ENCODE measurements at places on chromosomes 1 and 21. TPM values are rescaled to one million over a fixed set of nuclear protein-coding genes. Genes with fewer than 3 reads are reported as not detected.
A peak's percentile ranks its signal among the peaks of the same experiment; 100 is the strongest.

CHI3L1 gene
- not detected for total RNA-seq

DNA sequence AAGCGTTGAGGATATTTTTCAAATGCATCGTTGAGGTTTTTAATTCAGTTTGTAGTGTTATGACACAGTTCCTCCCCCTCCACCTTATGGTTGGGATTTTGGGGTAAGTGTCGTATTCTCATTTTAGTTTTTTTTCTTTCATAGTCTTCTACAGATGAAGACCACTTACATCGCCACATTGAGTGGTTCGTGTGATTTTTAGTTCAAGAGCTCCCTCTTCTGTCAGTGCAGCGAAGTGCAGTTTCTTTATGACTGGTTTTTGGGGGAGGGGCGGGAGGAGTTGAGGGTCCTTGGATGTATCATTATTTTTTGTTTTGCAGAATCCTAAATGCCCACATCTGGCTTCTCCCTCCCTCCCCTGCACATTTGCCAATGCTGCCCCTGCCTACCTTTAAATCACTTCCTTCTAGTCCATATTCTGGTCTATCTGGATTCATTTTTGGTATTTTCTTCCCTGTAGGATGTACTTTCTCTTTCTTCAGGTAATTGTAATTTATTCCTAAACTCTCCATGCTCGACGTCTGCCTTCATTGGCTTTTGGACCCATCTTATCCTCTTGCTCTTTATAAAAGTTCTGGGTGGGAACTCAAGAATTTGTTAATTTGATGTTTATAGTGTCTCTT lies 433.1 kb downstream of the CAMTA1 start:
- peak; percentile 52 for DNase-seq

- DNase-seq = no peak
Measured at GRCh38 chr21:27371975-27372331, 405.1 kb upstream of the ADAMTS5 start.

GRCh38 chr1:169124459-169124858 lies 18.0 kb downstream of the ATP1B1 start:
- no peak for DNase-seq

PHC2 gene
- total RNA-seq = 287 TPM

DNA sequence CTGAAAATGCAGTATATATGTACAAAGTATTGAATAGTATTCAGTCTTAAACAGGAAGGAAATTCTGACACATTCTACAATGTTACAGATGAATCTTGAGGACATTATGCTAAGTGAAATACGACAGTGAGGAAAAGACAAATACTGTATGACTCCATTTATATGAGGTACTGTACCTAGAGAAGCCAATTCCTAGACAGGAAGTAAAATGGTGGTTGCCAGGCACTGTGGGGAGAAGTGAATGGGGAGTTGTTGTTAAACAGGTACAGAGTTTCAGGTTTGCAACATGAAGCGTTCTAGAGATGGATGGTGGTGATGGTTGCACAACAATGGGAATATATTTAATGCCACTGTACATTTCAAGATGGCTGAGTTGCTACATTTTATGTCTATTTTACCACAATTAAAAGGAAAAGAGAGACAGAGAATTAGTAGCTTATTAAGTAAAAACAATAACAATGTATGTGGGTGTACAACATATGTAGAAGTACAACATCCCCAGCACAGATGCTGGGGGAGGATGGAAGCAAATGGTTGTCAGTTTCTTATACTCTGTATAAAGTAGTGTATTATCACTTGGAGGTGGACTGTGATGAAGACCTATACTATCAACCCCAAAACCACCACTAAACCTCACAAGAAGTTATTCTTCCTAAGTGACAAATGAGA lies 3.9 kb upstream of the RAB4A start:
- no peak for DNase-seq

DNA sequence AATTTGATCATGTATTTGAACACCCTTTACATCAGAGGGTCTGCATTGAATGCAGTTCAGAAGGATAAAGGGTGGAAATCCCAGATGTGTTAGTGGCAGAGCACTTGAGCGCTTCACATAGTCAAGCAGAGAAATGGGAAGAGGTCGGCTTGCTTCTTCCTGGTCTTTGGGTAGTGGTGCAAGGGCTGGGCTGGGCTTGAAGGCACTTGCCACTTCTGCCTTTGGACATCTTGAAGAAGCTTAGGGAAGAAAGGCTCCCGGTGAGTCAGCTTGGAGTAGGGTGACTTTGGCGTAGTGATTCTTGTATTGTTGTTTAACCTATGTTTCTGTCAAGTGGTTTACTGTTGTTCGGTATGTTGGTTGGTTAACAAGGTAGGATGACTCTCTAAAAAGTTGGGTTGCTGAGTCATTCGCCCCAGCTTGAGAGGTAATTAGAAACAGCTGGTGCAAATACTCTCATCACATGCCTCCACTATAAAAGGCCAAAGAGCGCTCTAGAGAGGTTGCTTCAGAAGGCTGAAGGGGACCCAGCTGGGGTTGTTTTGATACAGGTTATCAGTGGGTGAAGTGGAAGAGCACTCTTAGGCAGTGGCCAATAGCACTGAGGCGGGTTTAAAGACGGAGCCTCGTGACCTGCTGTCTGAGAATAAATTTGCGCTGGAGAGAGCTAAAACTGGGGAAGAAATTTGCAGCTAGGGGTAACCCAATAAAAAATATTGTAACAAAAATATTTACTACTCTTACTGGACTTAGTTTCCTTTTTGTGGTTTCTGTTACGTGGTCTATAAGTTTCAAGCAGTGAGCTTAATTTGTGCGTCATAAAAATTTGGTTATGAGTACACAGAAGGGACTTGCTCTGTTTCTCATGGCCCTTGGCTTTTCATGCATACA lies 1.4 kb downstream of the BACH1 start:
- DNase-seq = no peak

DNA sequence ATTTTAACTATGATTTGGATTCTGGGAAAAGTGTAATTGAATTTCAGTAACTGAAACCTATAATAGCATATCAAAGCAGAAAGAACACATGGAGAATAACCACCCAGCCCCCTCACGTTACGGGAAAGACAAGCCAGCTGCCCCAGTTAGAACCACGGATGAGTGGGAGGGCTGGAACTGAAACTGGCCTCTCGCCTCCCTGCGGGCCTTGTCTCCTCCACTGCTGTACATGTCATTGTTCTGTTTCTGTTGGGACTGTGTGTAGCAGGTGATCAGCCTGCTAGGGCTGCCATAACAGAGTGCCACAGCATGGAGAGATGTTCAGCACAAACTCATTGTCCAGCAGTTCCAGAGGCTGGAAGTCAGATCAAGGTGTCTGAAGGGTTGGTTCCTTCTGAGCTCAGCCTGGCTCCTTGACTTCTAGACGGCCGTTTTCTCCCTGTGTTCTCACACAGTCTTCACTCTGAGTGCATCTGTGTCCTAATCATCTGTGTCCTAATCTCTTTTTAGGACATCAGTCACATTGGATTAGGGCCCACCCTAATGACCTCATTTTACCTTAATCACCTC lies 52.4 kb downstream of the MAP3K21 start:
- no peak for DNase-seq

PTCH2 gene
- total RNA-seq = 20.3 TPM

DNA sequence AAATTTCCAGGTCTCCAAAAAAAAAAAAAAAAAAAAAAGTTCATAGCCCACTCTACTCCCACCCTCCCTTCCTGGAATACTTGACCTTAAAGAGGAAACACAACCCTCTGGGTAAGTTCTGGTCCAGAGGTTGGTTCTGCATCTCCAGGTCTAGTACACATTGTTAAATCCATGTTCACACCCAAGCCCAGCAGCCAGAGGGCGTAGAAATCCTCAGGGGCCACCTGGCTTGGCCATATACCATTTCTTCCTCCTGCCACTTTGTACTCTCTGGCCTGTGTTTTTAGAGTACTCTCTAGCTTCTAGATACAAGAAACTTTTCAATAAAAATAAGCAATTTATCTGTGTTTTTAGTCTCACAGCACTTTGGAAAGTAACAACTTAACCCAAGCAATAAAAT lies 89.3 kb downstream of the PHTF1 start:
- no peak for DNase-seq

DNA sequence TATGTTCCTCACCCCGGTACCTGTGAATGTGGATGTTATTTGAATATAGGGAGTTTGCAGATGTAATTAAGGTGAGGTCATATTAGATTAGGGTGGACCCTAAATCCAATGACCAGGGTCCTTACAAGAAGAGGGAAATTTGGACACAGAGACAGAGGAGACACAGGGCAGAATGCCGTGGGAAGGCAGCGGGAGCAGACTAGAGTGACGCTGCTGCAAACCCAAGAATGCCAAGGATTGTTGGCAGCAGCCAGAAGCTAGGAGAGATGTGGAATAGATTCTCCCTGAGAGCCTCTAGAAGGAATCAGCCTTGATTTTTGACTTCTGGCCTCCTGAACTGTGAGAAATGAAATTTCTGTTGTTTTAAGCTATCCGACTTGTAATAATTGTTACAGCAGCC lies 53.6 kb downstream of the SPATA46 start:
- DNase-seq = no peak

GRCh38 chr1:95352767-95353166 lies 118.8 kb downstream of the RWDD3 start:
- no peak for DNase-seq

DNA sequence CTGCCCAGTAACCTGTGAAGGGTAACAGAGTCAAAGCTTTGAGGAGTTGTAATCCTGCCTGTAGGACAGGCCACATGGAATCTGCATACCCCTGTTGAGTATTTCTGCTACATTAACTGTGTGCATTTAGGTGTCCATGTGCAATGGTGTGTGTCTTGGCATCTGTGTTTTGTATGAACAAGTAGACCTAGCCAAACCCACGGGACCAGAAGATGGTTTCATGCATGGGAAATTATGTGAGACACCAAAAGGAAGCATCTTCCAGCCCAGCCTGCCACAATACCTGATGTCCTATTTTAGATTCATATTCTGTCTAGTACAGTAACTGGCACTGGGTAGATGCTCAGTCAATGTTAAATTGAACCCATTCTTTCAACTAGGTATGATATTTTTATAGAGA lies 70.8 kb upstream of the KCND3 start:
- no peak for DNase-seq

CD84 gene
- not detected for total RNA-seq

FOXD2 gene
- total RNA-seq = not detected

FCRL1 gene
- total RNA-seq = not detected

DNA sequence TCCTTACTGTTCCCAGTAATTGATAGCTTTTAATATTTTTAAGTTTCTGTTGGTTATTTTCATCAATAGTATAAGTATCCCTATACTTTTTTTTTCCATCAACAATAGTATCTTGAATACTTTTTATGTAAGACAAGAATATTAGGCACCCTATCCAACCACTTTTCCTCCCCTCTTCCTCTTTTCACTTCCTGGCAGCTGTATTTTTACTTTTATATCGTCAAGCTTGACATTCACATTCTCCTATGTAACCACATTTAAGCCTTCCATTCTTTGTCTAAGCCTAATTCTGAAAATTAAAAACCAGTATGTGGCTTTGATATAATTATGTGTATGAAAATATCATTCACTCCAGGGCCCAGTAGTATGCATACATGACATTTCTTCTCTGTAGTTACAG lies 9.3 kb downstream of the TMEM39B start:
- no peak for DNase-seq

TTC24 gene
- not detected for total RNA-seq
